ENCODE measurements at places on chromosomes 12 and 14. TPM values are rescaled to one million over a fixed set of nuclear protein-coding genes. Genes with fewer than 3 reads are reported as not detected.

WDHD1 gene
- 12.0 TPM for total RNA-seq

SLC6A12 gene
- not detected for total RNA-seq

TC2N gene
- total RNA-seq, result 9.6 TPM

EPYC gene
- not detected for total RNA-seq

BBS10 gene
- 5.4 TPM for total RNA-seq

IL31 gene
- not detected for total RNA-seq

KIF5A gene
- 0.08 TPM for total RNA-seq

TAS2R10 gene
- 0.31 TPM for total RNA-seq

BDKRB2 gene
- 20.1 TPM for total RNA-seq

HHIPL1 gene
- 1.6 TPM for total RNA-seq

TAS2R9 gene
- total RNA-seq, result not detected

LRIG3 gene
- total RNA-seq, result 23.0 TPM

ADIPOR2 gene
- 29.8 TPM for total RNA-seq

TAS2R14 gene
- total RNA-seq, result 0.70 TPM

SERPINA12 gene
- not detected for total RNA-seq

HECTD1 gene
- total RNA-seq, result 60.5 TPM

RIPK3 gene
- 8.0 TPM for total RNA-seq

TAOK3 gene
- total RNA-seq, result 16.7 TPM

COX8C gene
- total RNA-seq, result not detected

TMEM179 gene
- not detected for total RNA-seq

GPR137C gene
- not detected for total RNA-seq

SETD1B gene
- total RNA-seq, result 2.0 TPM

SOS2 gene
- total RNA-seq, result 16.9 TPM

Data from hair follicular keratinocyte (primary cell).